ENCODE measurements at places on chromosomes 11 and 22.

- DNase-seq, result no peak
Observed at GRCh38 chr11:129729216-129729615, 86.4 kb upstream of the TMEM45B start.

DNA sequence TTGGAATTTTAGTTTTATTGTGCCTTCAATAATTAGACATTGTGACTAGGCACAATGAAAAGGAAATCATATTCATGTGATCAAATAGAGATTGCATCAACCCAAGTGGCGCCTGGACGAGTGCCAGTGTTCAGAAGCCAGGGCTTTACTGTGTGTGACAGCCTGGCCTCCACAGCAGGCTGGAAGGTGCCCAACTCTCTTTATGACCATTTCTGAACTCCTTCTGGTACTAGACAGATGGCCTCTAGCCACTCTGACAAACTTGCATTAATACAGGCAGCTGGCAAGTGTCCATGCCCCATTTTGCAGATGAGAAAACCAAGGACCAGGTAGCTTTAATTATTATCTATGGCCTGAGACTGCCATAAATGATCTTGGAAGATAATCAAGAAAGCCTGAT lies 8.3 kb upstream of the POU2AF1 start:
- DNase-seq, result no peak

- no peak for DNase-seq
Observed at GRCh38 chr22:46467006-46467405, 70.4 kb downstream of the CELSR1 start.

- DNase-seq, result no peak
Observed at GRCh38 chr11:117486059-117486458, 158.4 kb downstream of the CEP164 start.

GRCh38 chr11:33533386-33534052 lies 167.1 kb downstream of the C11orf91 start:
- DNase-seq, result no peak

GRCh38 chr22:35361001-35361558 lies 19.8 kb upstream of the HMOX1 start:
- DNase-seq, result no peak

DNA sequence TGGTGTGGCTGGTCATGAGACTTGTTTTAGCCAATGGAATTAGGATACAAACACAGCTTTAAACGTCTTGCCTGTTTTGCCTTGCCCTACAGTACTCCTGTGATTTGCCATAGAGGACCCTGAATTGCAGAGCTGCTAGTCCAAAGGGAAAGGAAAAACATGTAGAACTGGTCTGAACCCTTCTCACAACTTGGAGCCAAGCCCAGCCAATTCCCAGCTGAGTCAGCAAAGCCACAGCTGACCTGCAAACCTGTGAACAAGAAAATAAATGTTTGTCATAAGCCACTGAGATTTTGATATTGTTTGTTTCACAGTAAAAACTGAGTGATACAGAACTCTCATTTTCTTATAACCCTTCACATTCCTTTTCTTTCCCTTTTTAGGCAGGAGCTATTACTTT lies 360.5 kb upstream of the API5 start:
- no peak for DNase-seq

DNA sequence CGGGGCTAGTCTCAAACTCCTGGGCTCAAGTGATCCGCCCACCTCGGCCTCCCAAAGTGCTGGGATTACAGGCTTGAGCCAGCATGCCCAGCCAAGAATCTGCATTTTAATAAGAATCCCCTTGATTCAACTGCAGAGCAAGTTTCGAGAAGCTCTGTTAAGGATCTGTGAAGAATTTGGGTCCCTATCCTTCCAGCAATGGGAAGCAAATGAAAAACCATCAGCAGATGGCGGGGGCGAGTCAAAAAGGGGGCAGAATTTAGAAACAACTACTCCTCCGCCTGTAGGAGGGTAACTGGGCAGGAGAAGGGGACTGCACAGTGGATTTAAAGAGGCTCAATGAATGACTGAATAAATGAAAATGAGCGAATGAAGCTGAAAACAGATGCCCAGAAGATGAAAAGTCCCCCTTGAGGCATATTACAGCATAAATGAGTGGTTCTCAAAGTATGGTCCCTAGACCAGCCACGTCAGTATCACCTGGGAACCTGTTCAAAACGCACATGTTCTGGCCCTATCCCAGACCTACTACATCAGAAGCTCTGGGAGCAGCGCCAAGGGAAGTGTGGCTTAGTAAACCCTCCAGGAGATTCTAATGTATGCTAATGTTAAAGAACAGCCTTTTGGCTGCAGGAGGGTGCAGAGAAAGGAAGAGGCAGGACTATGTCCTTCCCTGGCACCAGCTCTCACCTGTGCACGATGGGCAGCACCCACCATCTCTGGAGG lies 15.0 kb downstream of the VWCE start:
- DNase-seq, result no peak

- no peak for DNase-seq
Observed at GRCh38 chr11:75201771-75202170, 38.8 kb upstream of the TPBGL start.

DNA sequence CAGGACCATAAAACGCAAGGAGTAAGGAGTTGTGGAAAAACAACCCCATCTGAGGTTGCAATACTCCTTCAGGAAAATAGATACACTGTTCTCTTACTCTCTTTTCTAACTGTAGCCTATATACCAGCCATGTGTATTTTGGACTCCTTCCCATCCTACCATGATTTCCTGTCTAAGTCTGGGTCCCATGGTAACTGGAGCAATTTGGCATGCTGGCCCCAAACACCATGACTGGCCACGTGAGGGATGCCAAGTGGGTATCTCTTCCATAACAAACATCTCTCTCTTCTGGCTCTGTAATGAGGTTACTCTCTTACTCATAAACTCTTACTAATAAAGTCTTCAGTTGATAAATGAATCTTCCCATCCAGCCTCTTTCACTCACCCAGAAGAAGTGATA lies 26.5 kb downstream of the ABTB2 start:
- DNase-seq, result no peak

- DNase-seq, result no peak
Observed at GRCh38 chr11:94457118-94458029, 36.3 kb downstream of the MRE11 start.

GRCh38 chr11:57681168-57681567 lies 13.3 kb downstream of the ZDHHC5 start:
- DNase-seq, result no peak

GRCh38 chr11:36392196-36392595 lies 96.1 kb downstream of the PRR5L start:
- no peak for DNase-seq

- no peak for DNase-seq
Observed at GRCh38 chr22:19845054-19845722, 9.5 kb downstream of the GNB1L start.

DNA sequence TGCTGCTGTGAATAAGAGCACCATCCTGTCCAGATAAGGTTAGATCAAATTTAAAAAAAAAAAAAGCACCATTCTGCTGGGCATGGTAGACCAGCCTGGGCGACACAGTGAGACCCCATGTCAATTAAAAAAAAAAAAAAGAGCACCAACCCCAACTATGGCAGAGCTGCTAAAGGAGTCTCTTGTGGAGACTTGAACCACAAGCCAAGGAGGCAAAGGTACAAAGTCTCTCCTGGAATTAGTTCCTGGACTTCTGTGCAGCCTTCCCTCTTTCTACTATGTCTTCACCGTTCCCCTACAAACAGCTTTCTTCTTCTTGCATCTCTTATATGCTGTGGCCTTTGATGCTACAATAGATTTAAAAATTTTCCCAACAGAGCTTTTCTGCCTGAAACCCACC lies 1.3 kb downstream of the PIK3C2A start:
- DNase-seq, result no peak

GRCh38 chr11:60756307-60757032 lies at the start of gene MS4A15:
MS4A15 (plus strand) TSS chr11:60756867; CDS start chr11:60763734, 6,867 bp downstream.
- no peak for DNase-seq

GRCh38 chr11:123426789-123427188 lies 3.3 kb upstream of the GRAMD1B start:
- DNase-seq, result no peak

DNA sequence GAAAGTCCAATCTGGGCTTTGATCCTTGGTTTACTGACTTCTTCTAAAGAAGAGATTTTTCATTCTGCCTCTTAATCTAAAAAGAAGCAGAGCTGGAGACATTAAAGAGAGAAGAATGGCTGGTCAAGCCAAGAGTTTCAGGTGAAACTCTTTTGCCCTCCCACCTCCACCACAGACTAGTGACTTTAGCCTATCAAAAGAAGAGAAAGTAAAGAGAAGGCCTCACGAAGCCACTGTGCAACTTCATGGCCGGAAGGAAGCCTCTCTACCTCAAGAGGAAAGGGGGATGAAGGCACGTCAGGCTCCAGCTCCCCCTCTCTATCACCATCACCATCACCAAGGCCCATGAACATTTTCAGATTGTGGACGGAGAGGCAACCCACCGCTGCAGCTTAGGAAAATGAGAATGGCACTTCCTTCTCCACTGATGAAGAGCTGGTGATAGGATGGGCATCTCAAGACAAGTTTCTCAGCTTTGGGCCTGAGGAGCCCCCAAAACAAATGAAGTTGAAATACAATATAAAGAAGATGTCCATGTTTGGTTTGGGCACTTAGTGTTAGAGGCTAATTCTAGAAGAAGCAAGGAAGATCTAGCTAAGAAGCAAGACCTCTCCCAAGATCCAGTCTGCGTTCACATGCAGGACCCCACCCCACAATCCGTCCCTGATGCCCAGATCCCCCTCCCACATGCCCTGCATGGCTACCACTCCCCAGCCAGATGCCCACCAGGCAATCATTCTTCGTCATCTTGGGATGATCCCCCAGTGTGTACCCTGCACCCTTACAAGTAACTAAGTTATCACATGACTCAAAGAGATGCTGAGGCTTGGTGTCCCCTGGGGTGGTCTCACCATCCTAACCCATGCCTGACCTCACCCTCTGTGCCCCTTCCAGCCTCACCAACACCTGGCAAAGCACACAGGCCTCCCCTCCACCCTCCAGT lies 52.6 kb downstream of the IGSF9B start:
- no peak for DNase-seq

GRCh38 chr11:78804991-78805390 lies 230.3 kb upstream of the NARS2 start:
- DNase-seq, result no peak

DNA sequence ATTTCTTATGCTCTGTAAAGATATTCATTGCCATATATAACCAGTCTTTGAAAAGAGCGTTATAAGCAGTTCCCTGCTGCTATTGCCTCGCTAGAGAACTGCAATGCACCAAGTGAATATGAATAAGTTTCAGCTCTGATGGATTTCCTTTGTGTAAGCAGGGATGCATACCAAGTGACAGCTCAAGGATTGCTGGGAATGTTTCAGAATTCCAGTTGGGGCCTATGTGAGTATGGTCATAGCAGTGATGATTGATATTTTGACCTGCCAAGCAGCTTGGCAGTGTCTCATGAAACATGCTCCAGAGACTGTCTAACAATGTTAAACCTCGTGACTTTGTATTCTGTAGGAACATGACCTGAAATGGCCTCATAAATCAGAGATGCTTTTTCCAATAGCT lies 312.6 kb downstream of the C11orf87 start:
- DNase-seq, result no peak

DNA sequence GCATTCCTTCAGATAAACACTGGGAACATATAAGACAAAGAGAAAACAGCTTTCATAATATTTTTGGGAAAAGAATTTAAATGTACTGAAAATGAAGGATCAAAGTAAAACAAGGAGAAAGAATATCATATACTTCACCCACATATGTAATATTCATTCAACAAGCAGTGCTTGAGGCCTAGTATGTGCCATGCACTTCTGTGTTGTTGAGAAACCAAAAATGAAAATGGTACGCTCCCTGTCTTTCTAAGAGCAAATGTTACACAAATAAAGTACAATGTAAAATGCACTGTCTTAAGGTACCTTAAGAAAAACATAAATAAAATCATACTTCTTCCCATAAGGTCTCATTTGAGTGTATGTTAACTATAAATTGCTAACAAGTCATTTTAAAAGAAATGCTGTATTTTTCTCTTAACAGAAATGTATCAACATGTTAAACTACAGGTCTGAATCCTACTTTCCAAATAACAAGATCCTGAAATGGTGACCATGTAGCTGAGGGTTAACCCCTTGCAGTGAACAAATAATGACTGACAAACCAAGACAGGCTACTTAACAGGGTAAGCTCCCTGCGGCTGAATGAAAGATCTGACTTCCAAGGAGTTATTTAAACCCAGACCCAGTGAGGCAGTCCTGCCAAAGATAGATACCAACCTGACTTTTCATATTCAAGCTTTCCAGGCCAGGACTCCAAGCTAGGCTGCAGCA lies 377.6 kb downstream of the DCDC1 start:
- no peak for DNase-seq

- peak; percentile 6 for DNase-seq
Observed at GRCh38 chr11:56841210-56841810, 92.8 kb upstream of the OR9G4 start.

GRCh38 chr11:9720290-9720630 lies 56.4 kb downstream of the SWAP70 start:
- DNase-seq, result no peak

GRCh38 chr11:44452827-44453572 lies 112.5 kb upstream of the CD82 start:
- DNase-seq, result no peak

All from stimulated activated CD4-positive, alpha-beta T cell treated with anti-CD3 and anti-CD28 coated beads, Interleukin-4, amount 100 ng/mL, for 48 hours (primary cell).